ENCODE measurements at places on chromosomes 4 and X.

DNA sequence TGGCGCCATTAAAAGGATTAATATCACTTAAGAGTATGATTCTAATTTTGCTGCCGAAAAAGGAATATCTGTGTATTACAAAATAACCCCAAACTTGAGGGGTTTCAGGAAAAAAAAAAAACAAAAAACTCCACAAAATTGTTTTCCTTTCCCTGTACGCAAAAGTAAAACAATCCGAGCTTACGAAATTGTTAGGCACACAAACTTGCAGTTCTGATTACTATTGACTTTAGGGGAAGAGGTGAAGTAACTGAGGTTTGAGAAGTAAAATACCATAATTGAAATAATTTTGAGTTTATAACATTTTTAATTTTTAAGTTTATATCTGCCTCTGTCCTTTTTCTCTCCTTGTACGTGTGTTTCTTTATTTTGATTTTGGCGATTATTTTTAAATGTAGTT lies 64.8 kb downstream of the USP9X start:
- DNase-seq, result no peak

DNA sequence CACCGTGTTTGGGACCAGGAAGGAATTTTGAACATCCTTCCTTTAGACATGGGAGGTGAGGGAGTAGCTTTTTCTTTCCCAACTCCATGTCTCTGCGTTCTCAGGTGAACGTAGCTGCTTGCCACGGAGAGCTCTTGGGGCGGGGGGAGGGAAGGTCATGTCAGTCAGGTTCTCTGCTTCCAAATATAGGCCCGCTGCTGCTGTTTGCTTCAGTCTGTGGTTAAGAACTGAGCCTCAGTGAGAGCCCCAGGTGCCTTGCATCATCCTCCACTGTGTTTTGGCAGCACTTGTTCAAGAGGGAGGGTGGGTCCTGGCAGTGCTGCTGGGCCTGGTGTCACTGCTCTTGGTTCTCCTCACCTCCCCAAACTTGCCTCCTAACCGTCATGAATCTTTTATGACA lies 46.5 kb downstream of the HADH start:
- DNase-seq, result no peak

DNA sequence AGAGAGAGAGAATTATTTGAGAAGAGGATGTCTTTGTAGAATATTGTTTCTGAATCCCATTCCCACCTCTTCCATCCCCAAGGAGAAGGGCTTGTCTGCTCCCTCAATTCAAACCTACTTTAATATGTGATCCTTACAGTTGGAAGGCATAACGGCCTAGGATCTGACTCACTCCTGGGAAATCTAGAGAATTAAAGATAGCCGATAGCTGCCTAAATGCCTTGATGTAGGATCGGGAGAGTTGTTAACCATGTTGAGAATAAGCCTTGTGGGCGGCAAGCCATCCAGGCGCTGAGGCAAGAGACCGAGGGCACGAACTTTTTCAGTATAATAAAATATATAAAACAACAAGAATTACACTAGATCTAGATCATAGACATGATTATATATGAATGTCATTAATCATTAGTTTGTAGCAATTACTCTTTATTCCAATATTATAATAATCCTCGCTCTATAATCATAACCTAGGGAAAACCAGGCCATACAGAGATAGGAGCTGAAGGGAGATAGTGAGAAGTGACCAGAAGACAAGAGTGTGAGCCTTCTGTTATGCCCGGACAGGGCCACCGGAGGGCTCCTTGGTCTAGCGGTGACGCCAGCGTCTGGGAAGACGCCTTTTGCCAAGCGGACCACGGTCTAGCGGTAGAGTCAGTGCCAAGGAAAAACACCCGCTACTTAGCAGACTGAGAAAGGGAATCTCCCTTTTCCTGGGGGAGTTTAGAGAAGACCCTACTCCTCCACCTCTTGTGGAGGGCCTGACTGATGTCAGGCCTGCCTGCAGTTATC lies 13.5 kb downstream of the EMCN start:
- no peak for DNase-seq

DNA sequence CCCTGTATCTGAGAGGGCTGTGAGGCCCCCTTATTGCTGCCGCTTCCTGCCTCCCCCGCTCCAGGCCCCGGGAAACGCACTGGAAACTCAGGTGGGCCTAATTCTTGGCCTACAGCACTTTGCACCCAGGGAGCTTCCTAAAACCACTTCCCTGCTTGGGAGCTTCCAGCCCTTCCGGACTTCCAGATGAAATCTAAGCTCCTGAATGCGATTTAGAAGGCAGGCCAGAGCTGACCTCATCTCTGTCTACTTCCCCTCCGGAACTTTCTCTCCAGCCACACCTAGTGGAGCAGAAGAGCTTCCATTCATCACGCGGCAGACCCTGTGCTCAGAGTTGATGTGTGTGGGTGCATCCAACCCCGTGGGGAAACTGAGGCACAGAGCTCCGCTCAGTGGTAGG lies 84.2 kb downstream of the SORCS2 start:
- no peak for DNase-seq

DNA sequence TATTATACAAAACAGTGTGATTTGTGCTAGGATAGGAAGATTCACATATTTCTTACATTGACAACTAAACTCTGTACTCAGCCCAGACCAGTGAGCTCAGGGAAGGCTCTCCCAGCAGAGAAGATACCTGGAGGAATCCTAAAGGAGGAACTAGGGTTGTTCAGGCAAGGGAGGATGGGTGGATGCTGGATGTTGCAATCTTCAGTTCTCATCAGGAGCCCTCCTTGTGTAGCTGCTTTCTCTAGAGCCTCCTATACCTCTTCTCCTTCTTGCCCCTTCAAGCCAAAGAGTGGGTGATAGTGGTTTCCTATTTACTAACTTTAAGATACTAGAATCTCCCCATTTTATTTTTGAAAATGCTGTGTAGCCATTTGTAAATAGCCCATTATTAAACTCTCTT lies 117.3 kb downstream of the NKX6-1 start:
- no peak for DNase-seq

DNA sequence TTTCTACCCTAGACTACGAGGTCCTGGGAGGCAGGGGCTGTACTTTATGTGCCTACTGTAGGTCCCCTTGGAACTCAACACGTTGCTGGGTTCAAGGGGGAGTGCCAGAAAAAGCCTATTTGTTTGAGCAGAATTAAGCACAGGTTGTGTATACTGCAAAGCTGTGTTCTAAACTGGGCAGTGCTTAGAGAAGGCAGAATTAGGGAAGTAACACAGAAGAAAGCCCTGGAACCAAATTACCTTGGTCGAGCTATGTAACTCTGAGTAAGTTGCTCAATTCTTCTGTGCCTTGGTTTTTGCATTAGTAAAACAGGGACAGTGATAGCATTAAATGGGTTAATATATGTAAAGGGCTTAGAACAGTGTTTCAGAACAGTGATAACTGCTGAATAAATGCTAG lies 245.0 kb upstream of the SFRP2 start:
- DNase-seq, result no peak

Data from cerebellar nuclear complex (tissue), 1 donor.